Fibroblast of villous mesenchyme (primary cell): ENCODE measurements at places on chromosomes 2 and 18. TPM values are rescaled to one million over a fixed set of nuclear protein-coding genes. Genes with fewer than 3 reads are reported as not detected.

DNA sequence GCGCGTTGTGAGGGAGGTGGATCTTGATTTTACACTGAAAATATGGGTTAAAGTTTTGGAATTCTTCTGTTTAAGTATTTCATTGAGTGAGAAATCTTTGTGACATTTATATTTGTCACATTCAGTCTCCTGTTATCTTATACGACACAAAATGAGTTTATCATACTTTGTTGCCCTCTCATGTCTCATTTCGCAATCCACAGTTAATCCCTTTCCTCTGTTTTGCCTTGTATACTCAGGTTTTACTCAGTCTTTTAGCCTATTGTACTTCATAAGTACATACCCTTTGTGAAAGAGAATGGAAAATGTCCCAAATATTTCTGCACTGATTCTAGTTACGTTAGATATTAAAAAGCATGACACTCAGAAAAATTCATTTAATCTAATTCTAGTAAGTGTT is 142.7 kb downstream of the ATP9B start:
- DNase-seq, result peak; percentile 29

GRCh38 chr18:38963943-38964660 is 1398.5 kb upstream of the CELF4 start:
- DNase-seq, result no peak

DNA sequence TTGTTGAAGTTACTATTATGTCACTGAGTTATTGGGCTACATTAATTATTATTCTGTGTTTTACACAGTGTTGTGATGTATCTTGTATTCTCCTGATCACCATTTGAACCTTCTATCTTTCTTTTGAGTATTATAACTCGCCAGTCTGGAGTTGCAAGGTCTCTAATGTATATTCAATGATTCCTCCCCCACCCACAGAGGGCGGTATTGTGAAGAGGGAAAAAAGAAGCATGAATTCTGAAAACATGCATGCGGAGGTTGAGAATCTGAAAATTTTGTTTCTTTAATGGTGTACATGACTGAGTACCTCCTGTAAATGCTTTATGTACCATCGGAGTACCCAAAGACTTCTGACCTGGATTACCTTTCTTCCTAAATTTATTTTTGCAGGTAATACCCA is 266.6 kb downstream of the NR4A2 start:
- no peak for DNase-seq

GRCh38 chr2:62663411-62663810 is 42.1 kb upstream of the EHBP1 start:
- DNase-seq, result peak; percentile 97

- DNase-seq, result no peak
Observed at GRCh38 chr2:71668326-71669057, 215.1 kb downstream of the DYSF start.

- no peak for DNase-seq
Observed at GRCh38 chr2:5938566-5938896, 246.3 kb downstream of the SOX11 start.

- DNase-seq, result peak; percentile 45
Observed at GRCh38 chr2:196758474-196759377, 40.8 kb downstream of the GTF3C3 start.

DNA sequence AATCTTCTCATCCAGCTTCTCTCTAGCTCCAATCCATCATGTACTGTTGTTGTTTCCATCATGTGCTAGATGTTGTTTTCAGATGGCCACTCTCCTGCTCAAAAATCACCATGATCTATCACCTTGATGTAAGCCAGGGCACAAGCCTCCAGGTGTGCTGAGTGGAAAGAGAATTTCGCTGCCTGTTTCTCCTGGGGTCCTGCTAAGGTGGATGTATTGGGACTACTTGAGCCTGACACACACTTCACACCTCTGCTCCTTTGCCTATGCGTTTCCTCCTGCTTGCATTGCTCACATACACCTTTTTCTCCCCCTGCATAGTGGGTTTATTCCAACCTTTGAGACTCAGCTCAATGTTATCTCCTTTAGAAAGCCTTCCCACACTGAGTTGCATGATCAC is 287.6 kb downstream of the CYRIA start:
- DNase-seq, result no peak

DNA sequence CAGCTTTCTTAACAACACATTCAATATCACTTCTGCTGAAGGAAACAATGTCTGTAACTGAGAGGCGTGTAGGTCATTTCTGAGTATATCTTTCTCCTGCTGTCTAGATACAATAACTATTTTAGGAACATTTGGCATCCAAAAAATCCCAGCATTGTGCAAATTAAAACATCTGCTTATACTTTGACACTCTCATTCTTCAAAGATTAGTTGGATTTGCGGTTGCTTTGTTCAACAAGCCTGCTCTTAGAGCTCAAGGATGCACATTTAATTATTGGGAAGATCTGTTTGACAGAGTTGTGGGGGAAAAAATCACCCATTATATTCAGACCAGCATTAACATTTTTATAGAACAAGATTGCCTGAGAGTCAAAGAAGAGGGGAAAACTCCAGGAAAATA is 449.5 kb upstream of the HNRNPA3 start:
- DNase-seq, result no peak

- no peak for DNase-seq
Observed at GRCh38 chr2:204037286-204037685, 100.7 kb downstream of the ICOS start.

DNA sequence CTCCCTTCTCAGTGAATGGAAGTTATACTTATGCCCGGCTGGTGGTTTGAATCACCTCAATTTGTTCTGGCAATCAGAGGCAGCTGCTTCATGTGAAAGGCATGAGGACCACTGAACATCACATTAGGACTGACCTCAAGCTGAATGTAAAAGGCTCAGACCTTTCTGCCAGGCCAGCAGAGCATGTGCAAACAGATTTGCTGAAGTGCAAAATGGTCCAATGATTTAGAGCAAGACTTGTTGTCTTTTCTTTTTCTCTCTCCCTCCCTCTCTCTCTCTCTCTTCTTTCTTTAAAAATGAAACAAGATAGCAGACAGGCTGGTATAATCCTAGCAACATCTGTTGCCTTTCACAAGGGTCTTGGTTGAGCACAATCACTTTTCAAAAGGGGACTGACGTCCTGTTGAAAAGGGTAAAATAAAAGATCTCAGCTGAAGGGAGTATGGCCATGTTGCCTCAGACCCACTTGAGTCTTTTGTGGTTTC is 13.3 kb upstream of the CDH7 start:
- no peak for DNase-seq

DNA sequence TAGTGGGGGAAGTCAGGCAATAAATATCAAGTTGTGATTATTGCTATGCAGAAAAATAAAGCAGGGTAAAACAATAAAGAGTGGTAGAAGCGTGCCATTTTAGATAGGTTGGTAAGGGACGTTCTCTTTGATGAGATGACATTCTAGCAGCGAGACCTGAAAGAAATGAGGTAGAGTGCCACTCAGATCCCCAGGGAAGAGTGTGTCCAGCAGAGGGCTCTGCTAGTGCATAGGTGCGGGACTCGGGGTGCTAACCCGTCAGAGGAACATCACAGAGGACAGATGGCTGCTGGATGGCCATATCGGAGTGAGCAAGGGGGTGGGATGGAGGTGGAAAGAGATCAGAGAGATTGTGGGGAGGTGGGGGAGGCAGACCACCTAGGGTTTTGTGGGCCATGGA is 16.3 kb upstream of the GTF2A1L start:
- no peak for DNase-seq

GRCh38 chr18:35005963-35006577 is 35.1 kb upstream of the MAPRE2 start:
- peak; percentile 74 for DNase-seq

GRCh38 chr2:190511104-190511503 is 23.4 kb downstream of the NEMP2 start:
- peak; percentile 54 for DNase-seq

DNA sequence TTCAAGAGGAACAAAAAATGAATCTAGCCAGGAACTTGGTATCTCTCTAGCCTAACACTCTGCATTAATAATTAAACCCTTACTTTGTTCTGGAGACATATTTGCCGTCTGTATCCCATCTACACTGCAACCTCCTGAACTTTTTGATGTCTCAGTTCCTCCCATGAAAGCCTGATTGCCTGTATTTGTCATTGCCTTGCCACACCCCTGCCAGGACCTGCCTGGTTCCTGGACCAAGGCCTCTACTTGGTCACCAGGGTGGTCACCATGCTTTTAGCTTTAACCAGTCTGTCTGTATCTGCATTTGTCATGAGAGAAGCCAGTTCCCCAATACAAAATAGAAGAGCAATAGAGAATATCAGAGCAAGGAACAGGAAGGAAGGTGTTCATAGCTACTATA is 58.8 kb upstream of the NOL4 start:
- no peak for DNase-seq

DNA sequence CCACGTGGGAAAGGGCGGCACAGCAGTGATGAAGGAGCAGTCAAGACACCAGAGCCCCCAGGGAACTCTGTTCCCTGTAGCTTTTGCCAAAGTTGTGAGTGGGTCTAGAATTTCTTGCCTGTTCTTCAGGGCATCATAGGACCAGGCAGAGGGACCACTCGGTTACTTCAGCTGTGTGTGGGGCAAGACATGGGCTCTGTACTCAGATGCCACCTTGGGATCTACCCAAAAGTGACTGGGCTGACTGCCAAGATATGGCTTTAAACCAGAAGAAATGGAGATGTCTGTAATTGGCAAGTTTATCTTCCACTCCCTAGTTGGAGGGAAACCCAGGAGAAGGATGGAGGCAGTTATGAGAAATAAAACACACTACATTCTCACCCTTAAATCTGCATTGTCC is 29.6 kb downstream of the KCNF1 start:
- DNase-seq, result no peak

- DNase-seq, result no peak
Observed at GRCh38 chr2:86825693-86826381, 35.1 kb upstream of the CD8A start.

GRCh38 chr2:127023504-127023903 is 83.5 kb downstream of the BIN1 start:
- no peak for DNase-seq

Gene REG1A
- total RNA-seq, result not detected in 2 replicates

Gene HOXD10
- total RNA-seq, result 39.9 and 58.7 TPM in 2 replicates

Gene CTNNA2
- total RNA-seq, result not detected in 2 replicates

Gene RGPD4
- not detected in 2 replicates for total RNA-seq

Gene PPP1CB
- 172 and 279 TPM in 2 replicates for total RNA-seq

Gene PLGLB2
- total RNA-seq, result 1.6 and 2.6 TPM in 2 replicates

Gene CRACDL
- total RNA-seq, result not detected in 2 replicates
